ENCODE measurements at places on chromosomes 6 and 20.

DNA sequence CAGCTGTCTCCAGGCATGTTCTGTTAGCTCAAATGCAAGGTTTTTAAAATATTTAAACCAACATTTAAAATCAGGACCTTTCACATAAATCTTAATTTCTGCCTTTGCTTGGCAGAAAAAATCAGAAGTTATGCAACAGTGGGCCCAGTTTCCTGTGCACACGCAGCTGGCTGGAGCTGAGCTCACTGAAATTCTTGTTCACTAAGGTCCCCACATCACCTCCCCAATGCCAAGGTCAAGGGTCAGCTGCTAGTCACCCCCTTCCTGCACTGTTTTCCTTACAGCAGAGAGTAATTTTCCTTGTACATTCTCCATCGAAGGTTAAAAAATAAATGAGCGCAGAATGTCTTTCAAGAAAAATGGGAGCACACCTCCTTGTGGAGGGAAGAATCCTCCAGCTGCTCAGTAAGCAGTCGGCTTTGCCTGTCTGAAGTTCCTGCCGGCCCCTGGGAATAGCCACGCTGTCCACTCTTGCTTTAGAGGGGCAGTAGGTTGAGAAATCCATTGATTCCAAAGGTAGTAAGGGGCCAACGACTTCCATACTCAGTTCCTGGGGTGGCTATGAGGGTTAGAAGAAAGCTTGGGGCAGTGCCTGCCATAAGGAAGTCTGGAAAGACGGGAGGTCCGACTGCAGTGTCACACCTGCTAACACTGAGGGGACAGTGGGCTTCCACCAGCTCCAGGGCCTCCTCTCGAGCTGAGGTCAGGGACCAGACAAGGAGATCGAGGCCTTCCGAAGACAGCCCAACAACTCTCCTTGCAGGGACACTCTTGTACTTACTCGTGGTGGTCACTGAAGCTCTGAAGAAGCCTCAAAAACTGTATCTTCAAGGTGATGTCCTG is 56.8 kb downstream of the MYH7B start:
- DNase-seq, result no peak

DNA sequence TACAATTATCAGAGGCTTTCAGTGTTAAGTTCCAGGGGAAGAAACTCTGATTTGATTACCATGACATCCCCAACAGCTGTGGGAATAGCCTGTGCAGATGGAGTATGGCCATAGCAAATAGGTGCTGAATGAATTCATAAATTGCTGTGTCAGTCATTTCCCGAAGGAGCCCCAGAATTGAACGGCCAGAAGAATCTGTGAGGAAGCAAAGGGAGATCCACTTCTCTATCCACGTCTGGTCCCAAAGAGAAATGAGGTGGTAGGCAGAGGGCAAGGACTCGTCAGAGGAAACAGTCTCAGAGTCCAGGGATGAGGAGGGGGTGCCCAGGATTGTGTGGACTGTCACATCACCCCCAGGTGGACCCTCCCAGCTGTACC is 3.1 kb upstream of the TAF8 start:
- no peak for DNase-seq

- no peak for DNase-seq
Measured at GRCh38 chr20:36066777-36067176, 87.8 kb upstream of the EPB41L1 start.

DNA sequence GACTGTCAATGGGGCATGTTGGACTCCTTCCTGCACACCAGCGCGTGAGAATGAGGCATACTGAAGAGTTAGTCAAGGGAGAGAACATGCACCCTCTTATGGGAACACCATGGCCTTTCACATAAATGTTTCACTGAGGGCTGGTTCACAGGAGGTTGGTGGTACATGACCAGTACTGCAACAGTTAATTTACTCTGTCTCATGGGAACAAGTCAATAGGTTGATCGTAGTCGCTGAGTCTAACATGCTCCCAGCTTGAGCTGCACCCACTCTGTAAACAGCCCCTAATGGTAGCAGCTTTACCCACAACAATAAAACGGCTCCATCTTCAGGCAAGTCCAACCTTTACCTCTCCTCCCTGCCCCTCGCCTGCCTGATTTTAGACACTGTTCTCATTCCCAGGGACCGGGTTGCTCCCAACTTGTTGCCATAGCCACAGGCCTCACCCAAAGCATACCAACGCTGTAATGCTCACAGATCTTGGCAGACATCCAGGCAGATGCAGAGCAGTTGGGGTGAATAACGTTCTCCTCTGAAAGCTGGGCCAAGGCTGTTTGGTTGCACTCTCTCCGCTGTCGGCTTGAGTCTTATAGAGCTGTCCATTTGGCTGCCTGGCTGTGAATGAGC is 111.3 kb downstream of the LY86 start:
- peak; percentile 88 for DNase-seq

- DNase-seq, result no peak
Measured at GRCh38 chr20:58670102-58670501, 19.0 kb downstream of the STX16 start.

DNA sequence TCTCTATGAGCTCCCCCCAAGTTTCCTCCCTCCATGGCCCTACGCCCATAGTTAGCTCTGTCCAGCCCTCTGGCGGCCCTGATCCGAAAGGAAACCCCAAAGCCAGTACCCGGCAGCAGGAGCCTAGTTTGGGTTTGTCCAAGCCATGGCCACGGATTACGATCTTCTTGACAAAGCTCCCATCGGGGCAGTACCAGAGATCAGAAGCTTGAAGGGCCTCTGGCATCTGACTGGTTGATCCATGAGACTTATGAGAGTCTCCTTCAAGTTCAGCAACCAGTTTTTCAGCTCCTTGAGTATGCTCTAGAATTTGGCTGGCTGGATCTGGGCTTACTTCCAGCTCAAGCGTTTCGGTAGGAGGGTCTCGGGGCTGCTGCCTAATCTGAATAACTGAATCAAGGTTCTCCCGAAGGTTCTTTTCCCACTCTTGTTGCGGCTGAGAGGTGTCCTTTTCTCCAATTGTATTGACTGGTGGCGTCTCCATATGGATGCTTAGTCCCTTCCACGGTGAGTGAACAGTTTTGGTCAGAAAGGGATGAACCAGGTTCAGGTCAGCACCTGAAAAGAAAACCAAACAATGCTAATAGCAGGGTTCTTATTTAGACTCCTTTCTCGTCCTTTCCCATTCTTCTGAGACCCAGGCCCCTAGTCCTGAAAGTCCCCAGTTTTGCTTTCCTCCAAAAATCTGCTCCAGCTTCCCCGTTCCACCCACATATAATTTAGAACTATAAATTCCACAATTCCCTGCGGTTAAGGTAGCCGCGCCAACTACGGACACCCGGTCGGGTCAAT is 595 bp downstream of the FKBPL start:
- DNase-seq, result no peak

DNA sequence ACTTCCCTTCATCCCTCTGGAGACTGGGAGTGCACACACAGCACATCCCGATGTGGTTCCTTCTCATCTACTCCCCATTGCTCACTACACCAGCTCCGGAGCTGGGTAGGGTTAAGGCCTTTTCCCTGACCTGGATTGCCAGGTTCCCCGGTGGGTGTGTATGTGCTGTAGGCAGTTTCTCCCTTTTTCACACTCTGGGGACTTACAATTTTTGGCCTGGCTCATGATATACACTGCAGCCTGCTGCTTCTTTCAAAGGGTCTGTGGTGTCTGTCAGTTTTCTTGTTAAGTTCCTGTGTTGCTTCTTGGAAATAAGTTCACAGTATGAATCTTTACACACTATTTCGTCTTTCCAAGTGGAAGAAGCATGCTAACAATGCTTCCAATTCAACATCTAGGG is 405.5 kb downstream of the UTRN start:
- DNase-seq, result peak; percentile 50

DNA sequence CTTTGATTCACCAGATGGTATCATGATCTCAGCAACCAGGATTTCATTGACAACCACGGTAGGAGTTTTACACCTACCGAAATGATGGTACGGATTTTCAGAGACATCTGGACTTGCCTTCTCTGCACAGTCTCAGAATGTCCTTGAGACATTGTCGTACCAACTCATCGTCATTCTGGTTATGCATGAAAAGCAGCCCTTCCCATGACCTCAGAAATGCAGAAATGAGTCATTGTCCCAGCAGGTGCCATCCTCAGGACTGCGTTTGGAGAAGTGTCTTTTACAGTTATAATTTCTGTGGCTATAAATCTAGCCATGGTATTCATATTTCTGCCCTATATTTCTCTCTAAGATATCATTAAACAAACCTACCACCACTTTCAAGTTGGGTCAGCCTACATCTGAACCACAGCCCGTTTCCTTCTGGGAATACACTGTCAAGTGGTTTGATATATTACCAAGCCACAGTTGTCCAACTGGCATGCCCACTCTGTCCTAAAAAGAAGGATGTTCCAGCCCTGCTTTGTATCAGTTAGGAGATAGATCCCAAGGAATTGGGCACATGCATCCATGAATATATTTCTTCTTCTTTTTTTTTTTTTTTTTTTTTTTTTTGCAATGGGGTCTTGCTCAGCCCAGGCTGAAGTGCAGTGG is 7.5 kb upstream of the BFSP1 start:
- DNase-seq, result no peak

Measured in right forelimb (tissue), 1 donor.